ENCODE measurements at places on chromosomes 2 and 18.

DNA sequence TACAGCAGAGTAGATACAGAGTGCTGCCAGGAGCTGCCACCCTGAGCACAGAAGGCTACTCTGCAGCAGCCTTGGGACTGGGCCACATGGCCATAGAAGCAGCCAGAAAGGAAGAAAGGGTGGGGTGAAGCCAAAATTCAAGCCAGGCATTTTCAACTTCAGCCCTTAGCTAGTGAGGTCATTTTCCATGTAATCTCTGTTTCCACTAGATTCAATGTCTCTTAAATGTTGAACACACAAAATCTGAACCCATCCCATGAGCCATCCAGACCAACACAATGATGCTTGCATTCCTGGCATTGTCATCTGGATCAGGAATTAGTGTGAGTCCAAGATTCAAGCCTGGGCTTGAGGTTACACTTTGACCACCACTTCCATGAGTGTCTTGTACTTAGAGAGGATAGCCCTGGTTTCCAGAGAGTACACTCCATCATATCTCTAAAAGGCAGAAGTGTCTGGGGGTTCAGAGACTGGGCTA lies 243.6 kb downstream of the OSR1 start:
- no peak for DNase-seq

DNA sequence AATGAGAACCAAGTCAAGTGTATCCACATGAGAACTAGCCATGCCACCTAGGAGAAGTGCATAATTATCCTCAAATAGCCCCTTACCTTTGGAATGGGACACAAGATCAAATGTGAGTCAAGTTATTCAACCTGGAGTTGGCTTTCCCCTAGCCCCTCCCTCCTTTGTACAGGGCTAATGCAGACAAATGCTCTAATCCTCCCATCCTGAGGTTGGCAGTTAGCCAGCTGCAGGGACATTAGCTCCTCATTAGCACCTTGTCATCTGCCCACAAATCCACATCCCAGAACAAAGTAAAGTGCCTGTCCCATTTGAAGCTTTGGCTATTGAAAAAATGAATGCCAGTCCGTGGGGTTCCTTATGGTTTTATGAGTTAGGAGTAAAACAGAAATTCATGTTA lies 294.1 kb upstream of the FANCL start:
- no peak for DNase-seq

DNA sequence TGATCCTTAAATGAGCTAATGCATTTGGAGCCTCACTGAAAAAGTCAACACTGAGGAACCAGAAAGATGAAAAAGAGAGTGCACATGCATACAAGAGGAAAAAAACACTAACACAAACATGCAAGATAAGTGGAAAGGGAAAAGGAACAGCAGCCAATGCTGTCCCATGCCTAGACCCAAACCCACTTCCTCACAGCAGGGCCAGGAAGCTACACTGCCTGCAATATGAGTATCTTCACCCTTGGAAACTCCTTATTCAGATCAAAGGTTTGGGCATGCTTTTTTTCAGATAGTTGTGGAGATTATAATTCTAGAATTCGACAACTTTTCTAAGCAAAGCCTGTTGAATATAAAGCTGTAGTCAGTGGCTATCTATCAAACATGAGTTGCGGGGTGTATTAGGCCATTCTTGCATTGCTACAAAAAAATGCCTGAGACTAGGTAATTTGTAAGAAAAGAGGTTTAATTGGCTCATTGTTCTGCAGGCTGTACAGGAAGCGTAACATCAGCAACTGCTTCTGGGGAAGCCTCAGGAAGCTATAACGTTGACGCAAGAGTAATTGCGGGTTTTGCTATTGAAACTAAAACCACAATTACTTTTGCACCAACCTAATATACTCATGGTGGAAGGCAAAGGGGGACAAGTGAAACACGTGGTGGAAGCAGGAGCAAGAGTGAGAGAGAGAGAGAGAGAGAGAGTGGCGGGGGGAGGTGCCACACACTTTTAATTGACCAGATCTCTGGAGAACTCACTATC lies 138.2 kb downstream of the MBD2 start:
- no peak for DNase-seq

DNA sequence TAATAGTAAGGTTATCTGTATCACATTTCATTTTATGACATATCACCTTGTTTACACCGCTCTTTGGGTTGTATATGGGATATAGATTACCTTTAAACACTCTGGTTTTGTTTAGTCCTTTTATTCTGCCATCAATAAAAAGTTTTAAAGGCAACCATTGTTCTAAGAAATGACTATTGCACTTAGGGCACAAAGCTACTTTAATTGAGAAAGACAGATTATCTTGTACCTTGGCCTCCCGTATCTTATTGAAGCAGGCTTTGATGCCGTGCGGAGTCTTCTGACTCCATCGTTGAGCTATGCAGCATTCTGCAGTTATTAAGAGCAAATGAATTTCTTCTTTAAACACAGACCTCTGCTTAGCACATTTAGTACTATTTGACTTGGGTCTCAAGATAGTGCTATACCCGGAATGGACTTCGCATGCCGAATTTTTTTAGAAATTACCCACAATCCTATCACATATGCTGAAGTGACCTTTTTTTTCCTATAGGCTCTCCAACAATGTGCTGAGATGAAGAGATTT lies 16.7 kb downstream of the PKDCC start:
- DNase-seq: no peak

DNA sequence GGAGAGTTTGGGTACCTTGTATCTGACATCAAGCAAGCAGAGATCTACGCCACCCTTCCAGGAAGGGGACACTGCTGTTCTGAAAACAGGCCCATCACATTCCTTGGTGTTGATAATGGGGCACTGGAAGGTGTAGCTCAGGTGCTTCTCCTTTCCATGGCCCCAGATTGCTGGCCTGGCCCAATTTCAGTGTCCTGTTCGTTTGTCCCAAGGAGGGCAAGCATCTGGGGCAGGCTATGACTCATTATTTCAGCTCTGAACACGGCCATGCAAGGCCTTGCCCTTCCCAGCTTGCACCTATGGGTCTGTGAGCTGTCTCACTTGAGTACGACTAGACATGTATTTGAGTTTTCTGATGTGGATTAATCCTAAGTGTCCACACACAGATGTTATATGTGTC lies 101.5 kb downstream of the FHOD3 start:
- DNase-seq: no peak

DNA sequence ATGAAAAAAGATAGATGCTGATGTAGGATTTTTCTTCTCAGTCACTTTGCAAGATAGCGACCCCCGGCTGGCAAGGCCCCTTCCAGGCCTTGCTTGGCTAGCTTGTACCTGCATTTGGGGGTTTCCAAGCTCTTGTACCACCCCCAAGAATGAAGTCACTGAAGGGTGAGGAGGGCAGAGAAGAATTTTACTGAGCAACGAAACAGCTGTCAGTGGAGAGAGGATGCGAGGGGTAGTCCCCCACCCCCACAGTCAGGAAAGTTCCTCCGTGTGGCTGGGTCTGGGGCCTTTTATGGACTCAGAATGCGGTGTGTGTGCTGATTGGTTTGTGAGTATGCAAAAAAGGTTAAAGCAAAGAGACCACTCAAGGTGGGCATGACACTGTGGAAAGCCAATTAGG lies 382.0 kb downstream of the GPD2 start:
- DNase-seq: no peak

GRCh38 chr2:120736624-120737339 lies 1.1 kb downstream of the GLI2 start:
- no peak for DNase-seq

GRCh38 chr2:160110674-160111239 lies 48.3 kb upstream of the PLA2R1 start:
- DNase-seq: no peak

DNA sequence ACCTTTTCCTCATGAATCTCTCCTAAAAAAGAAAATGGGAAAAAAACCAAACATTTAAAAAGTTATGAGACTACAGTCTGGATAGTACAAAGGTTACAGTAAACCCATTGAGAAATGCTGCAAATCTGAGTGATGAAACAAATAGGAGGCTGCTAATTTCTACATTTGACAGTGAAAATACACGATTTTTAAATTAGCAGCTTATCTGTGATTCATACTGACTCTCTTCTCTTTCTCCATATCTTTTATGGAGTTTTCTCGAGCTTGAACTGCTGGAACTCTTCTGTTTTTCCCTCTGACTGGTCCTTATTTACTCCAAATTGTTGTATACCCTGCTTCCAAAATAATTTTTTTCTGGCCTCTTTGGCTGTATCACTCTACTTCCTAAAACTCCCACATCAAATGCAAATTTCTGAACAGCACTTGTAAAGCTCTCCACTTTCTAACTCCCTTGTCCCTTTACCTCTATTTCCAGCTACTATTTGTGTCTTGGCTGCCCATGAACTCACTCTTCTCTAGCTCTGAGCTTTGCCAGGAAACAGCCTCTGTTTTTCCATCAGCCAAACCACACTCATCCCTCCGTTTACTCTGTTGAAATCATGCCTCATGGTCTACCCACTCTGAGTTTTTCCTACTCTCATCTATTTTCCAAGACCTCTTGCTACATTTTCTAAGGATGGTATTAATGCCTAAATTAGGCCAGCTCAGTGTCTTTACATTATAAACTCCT lies 73.7 kb downstream of the RBMS1 start:
- no peak for DNase-seq

- DNase-seq: no peak
Observed at GRCh38 chr18:49980896-49981295, 167.6 kb upstream of the ACAA2 start.

GRCh38 chr2:12163866-12164265 lies 417.4 kb downstream of the LPIN1 start:
- DNase-seq: no peak

DNA sequence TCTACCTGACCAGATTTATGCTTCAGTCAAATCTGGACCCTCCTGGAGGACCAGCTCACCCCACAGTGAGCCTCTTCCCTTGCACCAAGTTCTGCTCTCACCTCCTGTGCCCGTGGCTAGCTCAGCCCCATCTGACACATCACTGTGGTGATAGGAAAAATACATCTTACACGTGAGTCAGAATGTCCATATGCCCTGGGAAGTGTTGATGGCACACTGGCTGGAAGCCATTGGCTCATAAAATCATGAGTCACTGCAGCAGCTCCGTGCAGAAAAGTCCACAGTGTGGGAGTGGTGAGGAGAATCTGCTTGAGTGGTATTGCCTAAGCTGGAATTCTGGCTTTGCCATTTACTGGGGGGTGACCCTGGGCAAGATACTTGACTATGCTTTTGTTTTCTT lies 42.6 kb upstream of the RAPGEF4 start:
- DNase-seq: no peak

DNA sequence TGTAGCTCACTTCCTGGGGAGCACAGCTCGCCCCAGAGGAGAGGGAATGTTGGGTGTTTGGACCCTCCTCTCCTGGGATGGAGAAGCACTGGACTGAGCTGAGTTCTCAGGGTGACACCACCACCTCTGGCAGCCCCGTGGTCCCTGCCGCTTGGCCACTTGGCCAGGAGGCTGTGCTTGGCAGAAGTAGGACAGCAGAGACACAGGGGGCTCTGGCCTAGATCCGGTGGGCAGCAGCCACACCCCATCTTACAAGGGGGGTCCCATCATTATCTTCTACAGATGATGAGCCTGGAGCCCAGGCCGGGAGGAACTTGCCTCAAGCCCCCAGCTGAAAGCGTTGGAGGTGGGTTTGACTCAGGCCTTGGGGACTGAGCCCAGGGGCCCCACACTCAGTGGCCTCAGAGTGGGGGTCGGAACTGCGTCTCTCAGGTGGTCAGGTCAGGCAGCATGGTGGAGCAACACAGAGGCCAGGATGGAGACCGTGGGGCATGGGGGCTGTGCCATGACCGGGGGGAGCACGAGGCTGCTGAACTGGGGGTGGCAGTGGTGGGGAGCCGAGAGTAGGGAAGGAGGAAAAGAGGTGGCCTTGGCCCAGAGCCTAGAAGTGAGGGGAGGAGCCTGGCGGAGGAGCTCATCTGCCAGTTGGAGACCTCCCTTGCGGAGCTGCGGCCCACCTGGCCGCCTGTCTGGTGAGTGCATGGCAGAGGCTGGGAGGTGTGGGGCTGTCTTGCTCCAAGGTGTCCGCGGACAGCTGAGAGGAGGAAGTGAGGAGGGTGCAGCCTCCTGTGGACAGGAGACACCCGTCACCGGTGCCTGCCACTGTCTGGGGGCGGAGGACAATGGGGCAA lies 63.6 kb upstream of the HDAC4 start:
- DNase-seq: no peak

DNA sequence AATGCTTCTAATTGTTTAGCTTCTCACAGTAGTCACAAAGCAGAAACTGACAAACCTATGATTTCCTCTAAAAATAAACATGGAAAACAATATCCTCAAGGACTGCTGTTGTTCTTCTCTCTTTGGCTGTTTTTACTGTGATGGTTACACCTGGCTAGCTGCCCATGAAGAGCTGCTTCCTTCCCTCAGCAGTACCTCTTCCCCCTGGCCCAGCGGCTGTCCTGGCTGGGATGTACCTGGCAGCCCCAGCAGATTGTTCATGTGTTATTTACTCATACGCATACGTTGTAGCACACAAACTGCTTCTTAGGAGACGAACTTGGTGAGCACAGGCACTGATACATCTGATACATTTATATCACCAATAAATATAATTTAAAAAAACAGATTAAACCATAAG lies 27.4 kb downstream of the NEMP2 start:
- DNase-seq: no peak

- DNase-seq: no peak
Observed at GRCh38 chr2:129733041-129733440, 246.4 kb upstream of the RAB6C start.

DNA sequence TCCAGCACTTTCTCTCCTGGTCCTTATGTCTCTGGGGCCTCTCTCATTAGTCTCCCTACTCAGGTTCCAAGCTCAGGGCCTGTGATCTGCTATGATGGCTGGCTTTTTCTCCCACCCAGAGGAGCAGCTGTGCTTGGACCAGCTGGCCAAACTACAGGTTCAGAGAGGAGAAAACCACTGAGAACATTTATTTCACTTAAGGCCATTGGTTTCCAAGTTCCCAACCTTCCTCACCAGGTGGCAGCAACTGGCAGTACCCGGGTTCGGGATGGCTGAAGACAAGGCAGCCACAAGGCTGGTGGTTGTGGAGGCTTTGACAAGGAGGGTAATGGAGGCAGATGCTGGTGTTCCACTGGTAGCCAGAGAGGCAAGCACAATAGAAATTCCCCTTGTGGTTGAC lies 29.9 kb upstream of the SELENOI start:
- DNase-seq: no peak
